ENCODE measurements at places on chromosomes 3 and 15.

GRCh38 chr3:184524981-184525336 is 36.6 kb upstream of the EPHB3 start:
- no peak for DNase-seq

- DNase-seq, result peak; percentile 96
Observed at GRCh38 chr15:35557544-35557943, 11.6 kb upstream of the DPH6 start.

- DNase-seq, result no peak
Observed at GRCh38 chr3:72256716-72257115, 471.8 kb upstream of the PROK2 start.

GRCh38 chr3:98702166-98702565 is 61.0 kb upstream of the ST3GAL6 start:
- peak; percentile 26 for DNase-seq

DNA sequence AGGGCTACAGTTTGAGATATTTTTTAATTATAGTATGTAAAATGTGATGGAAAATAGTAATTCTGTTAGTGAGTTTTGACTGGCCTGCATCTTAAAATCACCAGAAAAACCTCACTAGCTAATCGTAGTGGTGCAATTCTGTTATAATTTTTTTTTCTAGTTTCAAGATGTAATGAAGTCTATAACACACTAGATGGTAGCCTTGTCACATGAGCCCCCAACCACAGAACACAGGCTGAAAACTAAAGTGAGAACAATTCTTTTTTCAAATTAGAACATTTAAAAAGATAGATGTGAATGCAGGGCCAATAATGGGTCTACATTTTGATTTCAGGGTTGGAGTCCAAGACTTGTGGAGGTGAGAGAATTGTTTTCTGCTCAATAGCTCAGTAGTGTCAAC is 83.3 kb upstream of the KCNH8 start:
- no peak for DNase-seq

DNA sequence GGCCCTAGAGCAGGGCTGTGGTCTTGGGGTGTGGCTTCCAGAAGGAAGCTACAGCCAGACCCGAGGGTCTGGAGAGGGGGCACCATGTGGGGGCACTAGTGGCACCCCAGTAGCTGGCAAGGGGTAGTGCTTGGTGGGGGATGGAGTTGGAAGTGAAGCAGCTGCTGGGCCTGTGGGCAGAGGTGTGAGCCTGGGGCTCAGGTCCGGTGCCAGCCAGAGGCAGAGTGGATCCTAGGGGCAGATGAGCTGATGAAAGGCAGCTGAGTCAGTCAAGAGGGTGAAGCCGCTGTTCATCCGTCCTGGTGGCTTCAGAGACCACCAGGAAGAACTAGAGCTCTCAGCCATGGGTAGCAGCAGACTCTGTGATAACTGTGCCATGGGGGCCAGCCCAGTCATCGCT is 172.6 kb downstream of the TBC1D2B start:
- DNase-seq, result no peak

- no peak for DNase-seq
Observed at GRCh38 chr3:5466065-5466464, 278.6 kb downstream of the EDEM1 start.

GRCh38 chr3:15941958-15942357 is 144.2 kb upstream of the ANKRD28 start:
- DNase-seq, result no peak

DNA sequence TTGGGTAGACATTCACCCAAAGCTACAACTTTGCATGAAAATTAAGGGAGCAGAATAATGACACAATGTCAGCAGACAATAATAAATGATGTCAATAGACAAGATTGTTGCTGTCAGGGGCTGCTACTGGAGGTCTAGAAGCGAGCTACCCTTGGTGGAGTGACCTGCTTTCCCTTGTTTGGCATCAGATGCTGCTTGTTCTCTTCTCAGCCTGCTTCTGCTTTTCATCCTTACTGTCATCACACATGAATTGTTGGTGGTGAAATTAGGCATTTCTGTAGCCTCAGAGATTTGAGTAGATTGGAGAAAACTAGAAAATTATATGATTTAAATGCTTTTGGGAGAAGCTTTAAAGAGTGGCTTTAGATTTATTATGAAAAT is 193.8 kb downstream of the NR1D2 start:
- DNase-seq, result no peak

- no peak for DNase-seq
Observed at GRCh38 chr3:183151086-183151485, 11.4 kb downstream of the LAMP3 start.

GRCh38 chr15:43901495-43901894 is 74.7 kb downstream of the WDR76 start:
- no peak for DNase-seq

GRCh38 chr3:114418724-114419543 is 125.1 kb downstream of the TIGIT start:
- peak; percentile 95 for DNase-seq

DNA sequence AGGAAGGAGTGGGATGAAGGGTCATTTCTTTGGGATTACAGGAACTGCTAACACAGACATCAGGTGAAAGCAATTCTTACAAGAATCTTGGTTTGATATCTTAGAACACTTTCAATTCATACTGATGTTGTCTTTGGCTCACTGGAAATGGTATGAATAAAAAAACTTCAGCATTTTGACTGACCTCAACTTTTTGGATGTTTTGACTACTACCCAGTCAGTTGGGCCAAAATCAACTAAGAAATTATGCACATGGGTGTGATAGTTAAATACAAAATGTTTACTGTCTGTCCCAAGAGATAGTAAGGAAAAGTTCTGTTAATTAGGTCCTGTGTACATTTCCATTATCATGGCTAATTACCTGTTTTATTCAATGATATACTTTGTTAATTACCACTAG is 165.5 kb upstream of the LRIG1 start:
- no peak for DNase-seq

GRCh38 chr15:27599034-27599433 is 500.1 kb downstream of the OCA2 start:
- no peak for DNase-seq

- peak; percentile 97 for DNase-seq
Observed at GRCh38 chr3:142213298-142213697, 12.1 kb downstream of the GK5 start.

DNA sequence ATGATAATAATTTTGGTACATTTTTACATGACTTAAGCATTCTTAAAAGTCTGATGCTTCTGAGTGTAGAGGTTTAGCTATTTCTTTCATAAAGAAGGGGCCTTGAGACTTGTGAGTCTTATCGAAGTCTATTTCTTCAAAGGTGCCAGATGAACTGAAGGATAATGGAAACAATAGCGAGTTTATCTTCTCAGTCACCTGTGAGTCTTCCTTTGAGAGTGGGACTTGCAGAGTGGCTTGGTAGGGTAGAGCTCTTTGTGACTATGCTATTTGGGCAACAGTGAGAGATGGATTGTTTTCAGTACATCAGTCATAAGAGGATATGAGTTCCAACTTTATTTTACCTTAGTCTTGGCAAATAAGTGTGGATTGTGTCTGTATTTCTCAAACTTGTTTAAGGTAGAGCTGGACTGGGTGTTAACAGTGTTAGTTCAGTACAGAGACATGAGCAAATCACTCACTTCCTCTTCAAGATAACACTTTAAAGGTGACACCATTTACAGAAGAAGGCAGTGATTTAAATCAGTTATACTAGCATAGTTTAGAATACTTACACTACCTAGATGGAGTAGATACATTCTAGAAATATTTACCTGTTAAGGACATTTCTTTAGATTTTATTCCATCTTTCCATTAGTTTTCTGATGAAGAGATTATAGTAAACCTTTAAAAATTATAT is 3.2 kb downstream of the AKAP13 start:
- no peak for DNase-seq

DNA sequence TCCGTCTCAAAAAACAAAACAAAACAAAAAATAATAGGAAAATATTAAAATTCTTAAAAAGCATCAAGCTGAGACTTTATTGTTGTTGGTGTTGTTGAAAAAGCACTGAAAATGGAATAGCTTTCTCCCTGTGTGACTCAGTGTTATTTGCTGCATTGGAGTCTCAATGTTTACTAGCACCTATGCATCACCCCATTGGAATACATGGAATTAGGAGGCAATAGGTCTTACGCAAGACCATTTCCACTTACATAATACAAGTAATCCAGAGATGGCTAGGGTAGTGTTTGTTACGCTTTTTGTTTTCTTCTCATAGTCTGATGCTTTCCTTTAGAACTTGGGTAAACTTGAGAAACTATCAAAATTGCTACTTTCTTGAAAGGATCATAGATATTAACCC is 15.2 kb downstream of the GXYLT2 start:
- peak; percentile 81 for DNase-seq

GRCh38 chr15:39021341-39021740 is 456.7 kb upstream of the RASGRP1 start:
- no peak for DNase-seq

- peak; percentile 49 for DNase-seq
Observed at GRCh38 chr3:128488991-128489673, 3.9 kb downstream of the GATA2 start.

DNA sequence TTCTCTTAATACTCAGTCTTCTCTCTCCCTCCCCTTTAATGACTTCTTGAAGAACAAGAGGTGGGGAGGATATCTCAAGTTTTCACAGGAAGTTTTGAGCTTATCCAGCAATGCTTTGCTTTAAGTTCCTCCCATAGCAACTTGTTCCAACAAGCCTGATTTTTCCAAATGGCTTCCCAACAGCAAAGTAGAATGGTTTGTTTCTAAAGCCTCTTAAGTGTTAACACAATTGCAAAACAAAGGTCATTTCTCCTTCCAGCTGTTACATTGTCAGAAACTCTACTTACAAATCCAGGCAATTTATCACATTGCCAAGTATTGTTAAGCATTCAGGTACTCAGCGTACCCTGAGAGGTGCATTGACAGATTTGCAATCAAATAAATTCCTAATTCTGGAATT is 6.8 kb upstream of the ZNF770 start:
- DNase-seq, result no peak

- no peak for DNase-seq
Observed at GRCh38 chr3:197956626-197956988, 3.4 kb upstream of the LMLN start.

- no peak for DNase-seq
Observed at GRCh38 chr3:148954981-148955380, 36.4 kb upstream of the GYG1 start.

- DNase-seq, result no peak
Observed at GRCh38 chr3:96466441-96466840, 348.0 kb upstream of the EPHA6 start.

DNA sequence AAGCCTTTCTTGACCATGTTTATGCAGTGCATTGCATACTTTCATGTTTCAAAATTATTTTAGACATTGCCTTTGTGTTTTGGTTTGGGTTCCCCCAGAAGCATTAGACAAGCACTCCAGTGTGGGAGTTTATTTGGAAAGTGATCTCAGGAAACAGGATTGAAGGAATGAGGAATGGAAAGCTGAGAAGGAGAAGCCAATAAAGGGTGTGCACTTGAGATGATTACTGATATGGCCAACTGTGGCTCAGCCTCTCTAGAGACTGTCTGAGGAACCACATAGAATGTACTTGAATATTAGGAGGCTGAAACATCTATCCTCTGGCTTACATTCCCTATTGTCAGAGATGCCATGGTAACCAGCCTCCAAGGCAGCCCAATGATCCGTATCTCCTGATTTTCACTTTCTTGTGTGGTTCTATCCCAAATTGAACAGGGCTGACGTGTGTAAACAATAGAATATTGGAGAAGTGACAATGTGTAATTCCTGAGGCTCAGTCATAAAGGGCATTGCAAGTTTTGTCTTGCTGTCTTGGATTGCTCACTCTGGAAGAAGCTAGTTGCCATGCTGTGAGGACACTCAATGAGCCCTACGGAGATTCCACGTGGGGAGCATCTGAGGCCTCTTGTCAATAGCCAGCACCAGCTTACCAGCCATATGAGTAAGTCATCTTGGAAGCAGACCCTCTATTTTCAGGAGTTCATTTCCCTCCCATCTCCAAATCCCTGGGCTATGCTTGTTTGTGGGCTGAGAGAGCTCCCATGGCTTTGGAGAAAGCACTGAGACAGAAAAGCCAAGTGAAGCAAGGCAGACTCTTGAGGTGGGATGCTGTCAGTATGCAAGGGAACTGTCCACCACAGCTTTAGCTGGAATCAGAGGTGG is 84.7 kb downstream of the SCN11A start:
- peak; percentile 11 for DNase-seq

- no peak for DNase-seq
Observed at GRCh38 chr3:170723241-170723640, 137.4 kb upstream of the SLC7A14 start.

- DNase-seq, result no peak
Observed at GRCh38 chr3:60798456-60798855, 452.8 kb downstream of the FHIT start.
